ENCODE measurements at places on chromosomes 7 and 10.

GRCh38 chr7:8490391-8491045, 57.1 kb downstream of the NXPH1 start:
- no peak for DNase-seq

DNA sequence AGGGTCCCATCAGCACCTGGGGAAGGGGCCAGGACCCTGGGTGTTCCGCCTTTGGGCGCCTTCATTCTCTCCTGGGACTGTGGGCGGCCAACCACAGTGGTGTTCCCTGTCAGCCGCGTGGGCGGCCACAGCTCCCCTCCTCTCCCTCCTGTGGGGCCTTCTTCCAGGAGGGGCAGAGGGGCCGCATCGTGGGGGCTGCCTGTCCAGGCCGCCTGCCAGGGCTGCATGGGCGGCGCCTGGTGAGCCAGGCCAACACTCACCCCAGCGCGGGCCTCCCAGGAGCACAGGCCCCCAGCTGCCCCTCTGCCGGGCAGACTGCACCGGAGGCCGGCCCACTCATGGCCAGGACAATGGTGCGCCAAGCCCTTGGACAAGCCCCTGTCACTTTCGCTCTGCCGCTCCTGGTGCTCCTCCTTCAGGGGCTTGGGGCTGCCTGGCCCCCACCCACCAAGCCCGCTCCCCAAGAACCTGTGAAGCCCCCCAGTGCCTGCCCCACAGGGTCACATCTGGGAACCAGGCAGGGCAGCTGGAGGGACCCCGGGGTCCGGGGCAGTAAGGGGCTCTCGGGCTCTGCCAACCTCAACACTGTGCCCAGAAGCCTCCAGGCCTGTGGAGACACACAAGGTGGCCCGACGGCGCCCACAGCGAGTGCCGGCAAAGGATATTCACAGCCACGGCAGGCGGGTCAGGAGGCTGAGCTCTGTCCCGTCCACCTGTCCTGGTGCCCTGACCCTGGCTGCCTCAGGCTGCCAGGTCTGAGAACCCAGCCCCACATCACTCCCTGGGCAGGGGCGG, 42.8 kb downstream of the AP5Z1 start:
- no peak for DNase-seq

DNA sequence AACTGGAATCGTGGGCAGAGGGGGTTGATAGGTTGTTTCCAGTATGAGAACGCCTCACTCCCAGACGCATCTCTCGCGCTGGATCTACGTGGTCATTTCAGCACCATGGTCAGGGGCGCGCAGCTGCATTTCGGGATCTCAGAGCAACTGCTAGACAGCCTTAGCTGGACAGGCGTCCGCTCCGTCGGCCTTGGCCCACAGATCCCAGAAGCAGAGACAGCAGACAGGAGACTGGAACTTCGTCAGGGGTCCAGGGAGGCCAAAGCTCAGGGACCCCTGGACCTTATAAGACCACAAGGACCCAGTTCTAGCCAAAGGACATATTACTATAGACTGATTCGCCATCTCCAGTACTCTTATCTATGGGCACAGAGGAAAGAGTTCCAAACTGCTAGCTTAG, 5.3 kb downstream of the NEUROG3 start:
- no peak for DNase-seq

GRCh38 chr10:52466464-52466863, 152.4 kb downstream of the DKK1 start:
- no peak for DNase-seq

DNA sequence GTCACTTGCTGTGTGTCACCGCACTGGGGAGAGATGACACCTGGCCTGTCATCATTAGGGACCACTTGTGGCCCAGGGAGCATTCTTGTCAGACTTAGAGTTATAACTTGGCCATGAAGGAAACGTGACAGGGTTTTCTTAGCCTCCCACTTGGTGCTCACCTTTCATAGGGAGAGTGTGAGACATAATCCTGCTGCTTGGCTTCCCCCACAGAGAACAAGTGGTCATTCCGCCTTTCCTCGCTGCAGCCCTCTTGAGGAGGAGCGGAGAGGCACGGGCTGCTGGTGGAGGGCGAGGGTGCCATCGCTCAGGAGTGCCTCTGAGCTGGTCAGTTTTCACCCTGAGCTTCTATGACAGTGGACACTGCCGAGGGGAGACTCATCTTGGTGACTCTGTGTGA, 125.0 kb upstream of the GJD4 start:
- DNase-seq = no peak

- DNase-seq = no peak
Observed at GRCh38 chr7:98130959-98131358, 24.3 kb downstream of the LMTK2 start.

GRCh38 chr7:120741371-120742042, 116.4 kb downstream of the TSPAN12 start:
- no peak for DNase-seq

GRCh38 chr10:113382691-113383090, 170.2 kb upstream of the HABP2 start:
- no peak for DNase-seq

DNA sequence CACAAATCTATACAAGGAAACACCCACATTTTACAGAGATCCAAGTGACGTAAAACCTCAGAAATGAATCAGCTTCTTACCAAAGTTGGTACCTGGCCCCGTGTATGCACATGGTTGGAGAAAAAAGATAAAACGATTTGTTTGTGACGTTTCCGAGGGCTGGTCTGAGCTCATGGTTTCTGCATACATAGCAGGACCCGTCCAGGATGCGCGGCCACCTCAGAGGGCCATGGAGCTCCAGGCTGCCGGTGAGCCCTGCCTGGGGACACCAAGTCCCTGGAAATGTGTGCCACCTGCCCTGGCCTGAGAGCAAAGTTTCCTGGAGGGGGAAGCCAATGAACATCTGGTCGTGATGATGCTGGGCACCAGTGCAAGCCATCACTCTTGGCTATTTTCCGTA, 402.6 kb upstream of the MKI67 start:
- no peak for DNase-seq

- DNase-seq = no peak
Observed at GRCh38 chr7:91519241-91520158, 255.3 kb downstream of the FZD1 start.

GRCh38 chr10:93482145-93482834, at the start of gene MYOF:
MYOF (minus strand) TSS chr10:93482334; CDS start chr10:93482194, 140 bp downstream.
- no peak for DNase-seq

DNA sequence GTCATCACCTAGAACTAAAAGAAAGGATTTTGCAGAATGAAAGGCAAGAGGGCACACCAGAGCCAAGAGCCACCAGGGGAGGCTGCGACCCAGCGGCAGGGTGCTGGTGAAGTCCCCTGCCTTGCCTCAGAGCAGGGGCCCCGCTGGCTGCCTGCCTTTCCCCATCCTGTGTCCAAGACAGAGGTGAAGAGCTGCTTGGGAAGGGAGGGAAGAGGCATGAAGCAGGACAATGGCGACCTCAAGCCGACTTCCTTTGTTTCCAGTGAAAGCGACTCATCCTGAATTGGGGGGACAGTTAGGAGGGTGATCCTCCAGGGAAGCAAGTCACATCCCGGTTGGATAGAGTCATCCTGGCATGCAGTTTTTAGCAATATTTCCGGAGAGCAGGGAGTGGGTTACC, 255.5 kb upstream of the YAE1 start:
- DNase-seq = no peak
